ENCODE measurements at places on chromosomes 12 and 14.

DNA sequence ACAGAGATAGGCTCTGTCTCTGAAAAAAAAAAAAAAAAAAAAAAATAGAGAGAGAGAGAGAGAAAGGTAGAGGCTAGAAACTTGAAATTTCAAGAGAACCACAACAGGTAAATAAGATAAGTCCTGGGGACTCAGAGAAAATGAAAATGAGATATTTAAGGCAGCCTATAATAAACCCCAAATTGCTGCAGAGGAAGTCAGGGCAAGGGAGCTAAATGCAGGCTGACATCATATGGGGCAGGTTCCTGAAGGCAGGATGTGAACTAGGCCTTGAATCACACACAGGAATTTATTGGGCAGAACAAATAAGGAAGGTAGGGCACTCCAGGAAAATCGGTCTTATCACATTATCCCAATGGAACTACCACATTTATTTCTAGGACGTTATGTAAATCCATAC is 54.9 kb upstream of the NUDT4 start:
- no peak for DNase-seq

DNA sequence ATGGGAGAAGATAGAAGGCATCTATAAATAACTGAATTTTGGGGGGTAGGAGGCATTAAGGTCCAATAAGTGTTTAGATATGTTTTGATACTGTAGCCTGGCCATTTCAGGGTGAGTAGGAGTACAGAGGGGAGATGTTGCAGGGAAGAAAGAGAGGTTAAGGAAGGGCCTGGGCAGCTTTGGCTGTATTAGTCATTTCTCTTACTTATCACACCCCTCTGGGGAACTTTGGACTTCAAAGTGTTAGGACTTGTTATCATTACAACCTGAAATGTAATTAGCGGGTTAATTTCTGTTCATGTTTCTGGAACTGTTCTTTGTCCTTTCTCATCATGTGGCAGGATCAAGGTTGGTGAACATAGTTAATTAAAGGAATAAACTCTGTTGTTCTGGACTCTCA is 40.3 kb downstream of the SUSD6 start:
- DNase-seq = no peak

DNA sequence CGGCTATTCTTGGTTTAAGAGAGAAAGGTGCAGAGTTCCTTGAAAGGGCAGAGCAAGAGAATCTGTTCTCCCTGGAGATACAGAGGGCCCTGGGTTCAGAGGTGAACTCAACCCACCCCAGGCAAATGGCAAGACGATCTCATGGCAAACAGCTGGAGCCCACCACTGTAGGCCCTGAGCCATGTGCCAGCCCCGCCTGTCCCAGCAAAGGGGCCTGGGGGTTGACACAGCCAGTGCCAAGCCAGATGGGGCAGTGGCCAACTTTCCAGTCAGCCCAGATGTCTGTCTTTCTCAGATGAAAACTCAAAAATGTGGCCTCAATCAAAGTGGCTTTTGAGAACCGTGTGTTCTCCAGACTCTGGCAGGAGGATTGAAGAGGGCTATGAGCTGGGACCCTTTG is 51.8 kb downstream of the ISCA2 start:
- DNase-seq = no peak

- no peak for DNase-seq
Observed at GRCh38 chr12:40123496-40123895, 17.6 kb upstream of the SLC2A13 start.

DNA sequence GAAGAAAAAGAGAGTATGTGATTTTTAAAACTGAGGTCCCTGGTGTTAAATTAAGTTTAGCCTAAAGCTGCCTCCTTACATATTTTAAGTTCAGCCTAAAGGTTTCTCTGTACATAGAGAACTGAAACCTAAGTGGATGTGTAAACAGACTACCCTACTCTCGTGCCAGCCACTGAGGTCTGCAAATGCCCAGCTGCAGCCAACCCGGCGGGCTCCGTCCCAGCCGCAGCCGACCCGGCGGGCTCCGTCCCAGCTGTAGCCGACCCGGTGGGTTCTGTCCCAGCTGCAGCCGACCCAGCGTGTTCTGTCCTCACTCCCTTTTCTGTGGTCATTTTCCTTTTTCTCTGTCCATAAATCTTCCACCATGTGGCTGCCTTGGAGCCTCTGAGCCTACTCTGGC is 97.2 kb upstream of the SFSWAP start:
- no peak for DNase-seq

- DNase-seq = no peak
Observed at GRCh38 chr14:66281036-66281776, 205.0 kb upstream of the CCDC196 start.

GRCh38 chr12:52235822-52236361 is 2.8 kb downstream of the KRT7 start:
- no peak for DNase-seq

DNA sequence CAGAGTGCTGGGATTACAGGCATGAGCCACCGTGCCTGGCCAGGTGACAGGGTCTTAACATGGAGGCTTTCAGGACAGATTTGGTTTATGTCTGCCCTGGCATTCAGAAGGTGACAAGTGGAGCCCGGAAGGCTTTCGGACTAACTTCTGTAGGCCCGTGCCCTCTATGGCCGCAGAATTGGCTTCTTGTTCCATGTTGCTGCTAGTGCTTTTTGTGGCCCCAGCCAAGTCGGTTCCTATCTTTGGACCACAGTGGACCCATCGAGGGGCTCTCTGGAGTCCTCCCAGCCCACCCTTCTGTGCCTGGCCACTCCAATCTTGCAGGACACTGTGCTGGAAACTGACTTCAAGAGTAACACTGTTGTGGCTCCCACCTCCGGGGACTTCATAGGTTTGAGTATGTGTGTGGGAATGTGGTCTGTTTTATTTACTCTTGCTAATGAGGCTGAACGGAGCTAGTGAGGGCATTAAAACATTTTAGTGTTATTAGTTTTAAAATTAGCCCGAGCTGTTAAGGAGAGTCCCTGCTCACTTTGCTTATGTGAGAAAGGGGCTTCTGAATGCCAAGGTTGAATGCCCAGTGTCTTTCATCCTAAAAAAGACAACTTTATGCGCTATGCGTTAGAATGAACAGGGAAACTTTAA is 245.9 kb downstream of the CACNA1C start:
- no peak for DNase-seq

GRCh38 chr12:42166501-42166900 is 21.8 kb upstream of the GXYLT1 start:
- no peak for DNase-seq

Data from activated naive CD4-positive, alpha-beta T cell treated with anti-CD3 and anti-CD28 coated beads, Interleukin-2, amount 50 U/mL, for 16 hours (primary cell).